ENCODE measurements at places on chromosomes 12 and 14. TPM values are rescaled to one million over a fixed set of nuclear protein-coding genes. Genes with fewer than 3 reads are reported as not detected.

C14orf180 gene
- total RNA-seq, result not detected

GRCh38 chr14:105138021-105138541 is 30.5 kb downstream of the JAG2 start:
- no peak for DNase-seq
- peaks cover 2% of the 10 kb centered on the region for H3K36me3 ChIP-seq
- no peaks in the 10 kb centered on the region for H3K4me1 ChIP-seq
- H3K4me3 ChIP-seq, result no peak overlapping the region

GRCh38 chr12:3263282-3263681 is 186.1 kb downstream of the TSPAN9 start:
- H3K4me3 ChIP-seq, result no peak overlapping the region
- no peak overlapping the region for H3K27ac ChIP-seq
- DNase-seq, result no peak
- no peaks in the 10 kb centered on the region for H3K36me3 ChIP-seq

- peaks cover 4% of the 10 kb centered on the region for H3K4me1 ChIP-seq
- no peak overlapping the region for H3K4me3 ChIP-seq
- peaks cover 52% of the 10 kb centered on the region for H3K27me3 ChIP-seq
- no peak for DNase-seq
- H3K36me3 ChIP-seq, result no peaks in the 10 kb centered on the region
Measured at GRCh38 chr12:106135075-106135474, 3.7 kb downstream of the NUAK1 start.

CFAP54 gene
- total RNA-seq, result 0.94 TPM

GRCh38 chr14:43522901-43523300 is 984.2 kb downstream of the FSCB start:
- H3K36me3 ChIP-seq, result no peaks in the 10 kb centered on the region
- no peak overlapping the region for H3K27ac ChIP-seq
- DNase-seq, result no peak
- H3K4me3 ChIP-seq, result no peak overlapping the region
- no peaks in the 10 kb centered on the region for H3K4me1 ChIP-seq

DNA sequence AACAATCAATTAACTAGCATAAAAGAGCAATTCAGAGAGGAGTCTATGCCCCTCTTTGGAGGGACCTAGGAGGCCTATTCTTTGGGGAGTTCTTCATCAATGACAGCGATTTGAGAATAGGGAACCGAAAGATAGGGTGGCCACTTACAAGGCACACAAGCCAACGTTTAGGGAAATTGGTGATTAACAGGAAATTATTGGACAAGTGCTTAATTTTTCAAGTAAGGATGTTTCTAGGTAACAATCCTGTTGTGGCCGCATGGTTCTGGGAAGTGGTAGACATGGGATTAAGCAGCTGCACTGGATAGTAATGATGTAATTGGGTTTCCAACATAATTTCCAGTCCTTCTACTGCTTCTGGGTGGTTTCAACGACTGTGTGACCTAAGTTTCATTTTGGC is 83.2 kb downstream of the HMGA2 start:
- no peaks in the 10 kb centered on the region for H3K4me1 ChIP-seq
- peaks cover 11% of the 10 kb centered on the region for H3K27me3 ChIP-seq
- DNase-seq, result no peak
- no peaks in the 10 kb centered on the region for H3K36me3 ChIP-seq
- H3K27ac ChIP-seq, result no peak overlapping the region

MYL2 gene
- total RNA-seq, result not detected

DNA sequence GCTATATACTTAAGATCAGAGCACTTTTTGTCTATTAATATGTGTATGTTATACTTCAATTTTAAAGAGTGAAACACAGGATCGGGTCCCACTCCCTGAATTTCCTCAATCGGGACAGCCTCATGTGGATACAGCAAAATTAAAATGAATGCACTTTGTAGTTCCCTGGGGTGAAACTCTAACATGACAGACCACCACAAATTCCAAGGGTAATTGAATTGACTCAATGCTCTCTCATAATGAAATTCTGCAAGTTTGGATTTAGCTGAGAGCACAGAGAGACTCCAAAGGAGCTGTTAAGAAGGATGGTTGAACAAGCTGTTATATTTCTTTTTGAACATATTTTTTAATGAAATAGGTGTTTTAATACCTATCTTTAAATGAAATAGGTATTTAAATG is 413.6 kb downstream of the GXYLT1 start:
- no peak for DNase-seq
- H3K4me1 ChIP-seq, result no peaks in the 10 kb centered on the region
- no peaks in the 10 kb centered on the region for H3K27me3 ChIP-seq
- H3K4me3 ChIP-seq, result no peak overlapping the region

CCDC175 gene
- not detected for total RNA-seq

TSPAN19 gene
- not detected for total RNA-seq

DNA sequence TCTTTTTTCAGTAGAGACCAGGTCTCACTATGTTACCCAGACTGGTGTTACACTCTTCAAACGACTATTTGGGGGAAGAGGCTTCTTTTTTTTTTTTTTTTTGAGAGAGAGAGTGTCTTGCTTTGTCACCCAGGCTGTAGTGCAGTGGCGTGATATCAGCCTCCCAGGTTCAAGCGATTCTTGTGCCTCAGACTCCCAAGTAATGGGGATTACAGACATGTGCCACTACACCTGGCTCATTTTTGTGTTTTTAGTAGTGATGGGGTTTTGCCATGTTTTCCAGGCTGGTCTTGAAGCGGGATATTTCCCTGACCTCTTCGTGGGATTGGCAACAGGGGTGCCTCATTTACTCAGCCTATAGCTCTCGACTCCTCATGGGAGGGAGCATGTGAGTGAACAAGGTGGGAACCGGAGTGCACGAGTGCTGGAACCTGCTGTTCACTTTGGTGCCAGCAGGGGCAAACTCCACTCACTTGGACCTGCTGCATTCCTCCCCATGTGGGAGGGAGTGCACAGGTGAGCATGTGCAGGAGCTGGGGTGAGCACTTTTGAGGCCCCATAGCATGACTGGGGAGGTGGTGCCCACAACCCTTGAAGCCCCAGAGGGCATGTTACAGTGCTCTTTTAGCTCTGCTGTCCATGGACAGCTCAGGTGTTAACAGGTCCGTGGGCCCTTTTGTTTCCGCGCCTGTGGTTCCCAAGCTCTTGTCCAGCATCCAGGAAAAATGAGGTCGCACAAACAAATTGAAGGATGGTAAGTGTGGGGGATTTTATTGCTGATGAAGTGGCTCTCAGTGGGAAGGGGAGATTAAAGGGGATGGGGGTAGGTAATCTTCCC is 79.1 kb upstream of the HECTD1 start:
- no peak overlapping the region for H3K27ac ChIP-seq
- no peaks in the 10 kb centered on the region for H3K27me3 ChIP-seq
- DNase-seq, result no peak
- no peak overlapping the region for H3K4me3 ChIP-seq
- H3K4me1 ChIP-seq, result peaks cover 10% of the 10 kb centered on the region
- no peaks in the 10 kb centered on the region for H3K36me3 ChIP-seq

SFSWAP gene
- 65.5 TPM for total RNA-seq

- no peaks in the 10 kb centered on the region for H3K4me1 ChIP-seq
- no peaks in the 10 kb centered on the region for H3K36me3 ChIP-seq
- H3K4me3 ChIP-seq, result no peak overlapping the region
- no peak overlapping the region for H3K27ac ChIP-seq
- no peak for DNase-seq
Measured at GRCh38 chr14:78286210-78286609, 116.0 kb downstream of the NRXN3 start.

WNT1 gene
- total RNA-seq, result 1.7 TPM

DNA sequence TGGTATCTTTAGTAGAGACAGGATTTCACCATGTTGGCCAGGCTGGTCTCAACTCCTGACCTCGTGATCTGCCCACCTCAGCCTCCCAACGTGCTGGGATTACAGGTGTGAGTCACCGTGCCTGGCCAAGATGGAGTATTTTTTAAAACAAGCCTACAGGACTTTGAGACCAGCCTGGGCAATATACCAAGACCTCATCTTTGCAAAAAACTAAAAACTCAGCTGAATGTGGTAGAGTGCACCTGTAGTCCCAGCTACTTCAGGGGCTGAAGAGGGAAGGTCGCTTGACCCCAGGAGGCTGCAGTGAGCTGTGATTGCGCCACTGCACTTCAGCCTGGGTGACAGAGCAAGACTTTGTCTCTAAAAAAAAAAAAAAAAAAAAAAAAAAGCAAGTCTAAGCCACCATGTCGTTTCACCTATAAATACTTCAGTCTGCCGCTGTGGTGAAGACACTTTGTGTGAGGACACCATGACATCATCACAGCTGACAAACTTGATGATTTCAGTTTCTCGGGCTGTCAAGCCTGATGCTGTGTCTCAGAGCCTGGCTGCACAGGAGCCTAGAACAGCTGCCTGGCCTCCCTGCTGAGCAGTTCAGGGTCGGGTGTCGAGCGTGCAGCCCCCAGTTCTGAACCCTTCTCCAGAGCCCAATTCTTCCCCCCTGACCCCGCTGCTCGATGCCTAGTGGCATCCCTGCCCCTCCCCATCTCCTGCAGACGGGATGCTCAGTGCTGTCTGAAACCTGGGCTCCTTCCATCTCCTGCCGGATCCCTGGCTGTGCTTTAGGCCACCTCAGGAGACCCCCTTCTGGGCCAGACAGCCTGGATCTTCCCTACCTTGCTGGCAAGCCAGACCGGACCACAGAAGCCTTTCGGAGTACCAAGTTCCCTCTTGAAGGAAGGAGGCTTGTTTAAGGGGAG is 119.2 kb upstream of the EVL start:
- no peak overlapping the region for H3K4me3 ChIP-seq
- no peak for DNase-seq
- H3K36me3 ChIP-seq, result no peaks in the 10 kb centered on the region
- H3K27ac ChIP-seq, result no peak overlapping the region
- H3K27me3 ChIP-seq, result peaks cover 23% of the 10 kb centered on the region
- H3K4me1 ChIP-seq, result peaks cover 5% of the 10 kb centered on the region

GRCh38 chr12:126862500-126862899 is 1404.5 kb upstream of the TMEM132C start:
- H3K36me3 ChIP-seq, result no peaks in the 10 kb centered on the region
- H3K27ac ChIP-seq, result no peak overlapping the region
- H3K27me3 ChIP-seq, result no peaks in the 10 kb centered on the region
- H3K4me1 ChIP-seq, result no peaks in the 10 kb centered on the region

ADGRD1 gene
- total RNA-seq, result not detected

CD69 gene
- total RNA-seq, result 116 TPM

- no peak overlapping the region for H3K27ac ChIP-seq
- peaks cover 10% of the 10 kb centered on the region for H3K4me1 ChIP-seq
- DNase-seq, result no peak
- H3K36me3 ChIP-seq, result peaks cover 19% of the 10 kb centered on the region
- no peaks in the 10 kb centered on the region for H3K27me3 ChIP-seq
Measured at GRCh38 chr12:92216092-92216491, 70.4 kb upstream of the BTG1 start.

- H3K27ac ChIP-seq, result no peak overlapping the region
- H3K4me1 ChIP-seq, result peaks cover 25% of the 10 kb centered on the region
- no peak overlapping the region for H3K4me3 ChIP-seq
- peaks cover 5% of the 10 kb centered on the region for H3K36me3 ChIP-seq
Measured at GRCh38 chr12:116123451-116124258, 153.8 kb downstream of the MED13L start.

GRCh38 chr14:69326611-69327010 is 66.7 kb downstream of the GALNT16 start:
- H3K36me3 ChIP-seq, result no peaks in the 10 kb centered on the region
- H3K4me3 ChIP-seq, result no peak overlapping the region
- H3K27ac ChIP-seq, result no peak overlapping the region

DNA sequence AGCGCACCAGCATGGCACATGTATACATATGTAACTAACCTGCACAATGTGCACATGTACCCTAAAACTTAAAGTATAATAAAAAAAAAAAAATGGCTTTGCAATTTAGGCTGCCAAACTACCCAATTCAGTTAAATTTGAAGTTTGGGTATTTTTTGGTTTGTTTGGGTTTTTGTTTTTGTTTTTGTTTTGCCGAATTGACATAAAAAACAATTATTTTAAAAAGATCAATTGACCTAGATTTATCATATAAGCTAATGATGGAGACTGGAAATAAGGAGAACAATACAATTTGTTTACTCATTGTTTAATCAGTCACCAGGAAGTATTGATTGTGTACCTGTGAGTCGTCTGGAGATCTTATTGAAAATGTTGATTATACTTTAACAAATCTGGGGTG is 62.1 kb upstream of the GARIN2 start:
- no peak for DNase-seq
- H3K27me3 ChIP-seq, result no peaks in the 10 kb centered on the region
- H3K4me1 ChIP-seq, result peaks cover 2% of the 10 kb centered on the region
- no peak overlapping the region for H3K4me3 ChIP-seq
- H3K27ac ChIP-seq, result no peak overlapping the region

DNA sequence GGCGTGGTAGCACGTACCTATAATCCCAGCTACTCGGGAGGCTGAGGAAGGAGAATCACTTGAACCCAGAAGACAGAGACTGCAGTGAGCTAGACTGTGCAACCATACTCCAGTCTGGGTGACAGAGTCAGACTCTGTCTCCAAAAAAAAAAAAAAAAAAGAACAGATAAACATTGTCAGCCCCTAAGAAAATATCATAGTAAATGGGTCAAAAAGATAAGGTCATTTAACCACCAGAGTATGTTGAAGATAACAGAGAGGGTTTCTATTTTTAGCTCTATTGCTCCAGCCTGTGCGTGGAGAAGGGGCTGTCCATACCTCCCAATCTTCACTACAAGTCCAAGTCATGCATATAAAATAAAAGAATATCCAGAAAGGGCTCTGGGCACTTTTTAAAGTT is 15.4 kb downstream of the LGMN start:
- H3K27me3 ChIP-seq, result peaks cover 37% of the 10 kb centered on the region
- H3K36me3 ChIP-seq, result peaks cover 7% of the 10 kb centered on the region
- H3K4me1 ChIP-seq, result peaks cover 17% of the 10 kb centered on the region
- no peak for DNase-seq
- H3K27ac ChIP-seq, result no peak overlapping the region

- H3K4me1 ChIP-seq, result no peaks in the 10 kb centered on the region
- no peak overlapping the region for H3K4me3 ChIP-seq
- DNase-seq, result no peak
- H3K27ac ChIP-seq, result no peak overlapping the region
Measured at GRCh38 chr14:39499514-39499913, 67.3 kb upstream of the FBXO33 start.

- H3K27me3 ChIP-seq, result no peaks in the 10 kb centered on the region
- H3K4me1 ChIP-seq, result no peaks in the 10 kb centered on the region
- no peak overlapping the region for H3K27ac ChIP-seq
- H3K4me3 ChIP-seq, result no peak overlapping the region
- H3K36me3 ChIP-seq, result no peaks in the 10 kb centered on the region
- no peak for DNase-seq
Measured at GRCh38 chr12:24111616-24112015, 162.1 kb upstream of the SOX5 start.

DNA sequence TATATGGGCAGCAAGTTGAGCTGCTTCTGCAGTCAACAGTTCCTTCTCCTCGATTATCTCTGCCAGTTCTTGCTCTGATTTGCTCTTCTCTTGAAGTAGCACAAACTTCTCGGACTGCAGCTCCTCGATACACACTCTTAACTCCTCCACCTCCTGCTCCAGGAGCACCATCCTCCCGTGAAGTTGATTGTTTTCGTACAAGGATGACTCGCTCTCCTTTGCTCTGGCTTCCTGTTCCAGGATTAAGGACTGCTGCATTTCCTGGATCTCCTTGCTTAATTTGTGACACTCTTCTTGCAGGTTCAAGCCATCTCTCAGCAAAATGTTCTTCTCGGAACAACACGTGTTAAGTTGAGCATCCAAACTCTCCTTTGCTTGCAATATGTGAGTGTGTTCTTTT is 56.2 kb upstream of the VPS33A start:
- no peaks in the 10 kb centered on the region for H3K27me3 ChIP-seq
- peaks cover 17% of the 10 kb centered on the region for H3K4me1 ChIP-seq
- H3K36me3 ChIP-seq, result peaks cover 22% of the 10 kb centered on the region
- no peak overlapping the region for H3K4me3 ChIP-seq
- peak overlapping the region; percentile 8 for H3K27ac ChIP-seq
- DNase-seq, result no peak

GRCh38 chr12:125013816-125014442 is 20.5 kb downstream of the BRI3BP start:
- peaks cover 12% of the 10 kb centered on the region for H3K36me3 ChIP-seq

INSM2 gene
- total RNA-seq, result not detected

AQP2 gene
- not detected for total RNA-seq

SYT1 gene
- total RNA-seq, result not detected

All from activated naive CD8-positive, alpha-beta T cell treated with anti-CD3 and anti-CD28 coated beads, Interleukin-2, amount 10 ng/mL, durations not matched to agents 7 days and 5 days (primary cell).